ENCODE measurements at places on chromosomes 3 and 15. TPM values are rescaled to one million over a fixed set of nuclear protein-coding genes. Genes with fewer than 3 reads are reported as not detected.
A peak's percentile ranks its signal among the peaks of the same experiment; 100 is the strongest.

The TF gene
- polyA plus RNA-seq: not detected

The ANKRD63 gene
- not detected for polyA plus RNA-seq

The CAMKV gene
- polyA plus RNA-seq: not detected

The C2CD4A gene
- polyA plus RNA-seq: not detected

The FOXL2 gene
- not detected for polyA plus RNA-seq

The CHST2 gene
- polyA plus RNA-seq: 6.6 TPM

GRCh38 chr3:93973131-93974126 lies at the start of gene PROS1:
Gene PROS1, minus strand, starts transcription at chr3:93973896. Its CDS starts 147 bp downstream, at chr3:93973749.
- DNase-seq: peak; percentile 22
- H3K27ac ChIP-seq: no peak within 1 kb of the TSS
- no peaks in the 10 kb centered on the region for H3K4me1 ChIP-seq
- H3K4me3 ChIP-seq: peak within 1 kb of the TSS; percentile 66
- H3K36me3 ChIP-seq: no peaks in the 10 kb centered on the region
- H3K27me3 ChIP-seq: no peaks in the 10 kb centered on the region

GRCh38 chr15:98976500-98976899 lies 31.1 kb downstream of the PGPEP1L start:
- H3K4me3 ChIP-seq: no peak overlapping the region
- no peak overlapping the region for H3K27ac ChIP-seq
- no peaks in the 10 kb centered on the region for H3K4me1 ChIP-seq
- no peaks in the 10 kb centered on the region for H3K27me3 ChIP-seq
- no peaks in the 10 kb centered on the region for H3K36me3 ChIP-seq

DNA sequence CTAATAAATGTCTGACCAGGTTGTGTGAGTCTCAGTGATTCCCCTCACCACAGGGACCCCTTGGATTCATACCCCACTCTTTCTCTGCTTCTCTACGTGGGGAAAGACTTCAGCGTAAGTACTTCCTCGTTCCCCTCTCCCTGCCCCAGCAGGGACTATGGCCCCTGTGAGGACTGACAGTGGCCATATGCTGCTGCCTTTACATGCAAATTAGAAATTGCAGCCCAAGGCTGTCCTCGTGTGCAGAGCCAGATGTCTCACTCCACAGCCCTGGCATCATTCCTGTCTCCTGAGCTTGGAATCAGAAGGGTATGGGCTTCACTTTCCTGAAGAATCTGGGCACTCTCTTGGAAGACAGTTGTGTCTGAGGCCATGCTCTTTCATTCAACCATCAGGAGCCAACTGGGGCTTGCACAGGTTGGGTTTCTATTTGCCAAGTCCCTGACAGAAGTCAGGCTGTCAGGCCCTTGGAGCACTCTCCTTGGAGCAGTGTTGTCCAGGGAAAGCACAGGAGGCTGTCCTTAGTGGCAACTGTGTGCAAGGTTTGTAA lies 30.5 kb upstream of the IQCF2 start:
- no peaks in the 10 kb centered on the region for H3K36me3 ChIP-seq
- H3K4me1 ChIP-seq: no peaks in the 10 kb centered on the region
- DNase-seq: no peak
- peaks cover 4% of the 10 kb centered on the region for H3K27me3 ChIP-seq

DNA sequence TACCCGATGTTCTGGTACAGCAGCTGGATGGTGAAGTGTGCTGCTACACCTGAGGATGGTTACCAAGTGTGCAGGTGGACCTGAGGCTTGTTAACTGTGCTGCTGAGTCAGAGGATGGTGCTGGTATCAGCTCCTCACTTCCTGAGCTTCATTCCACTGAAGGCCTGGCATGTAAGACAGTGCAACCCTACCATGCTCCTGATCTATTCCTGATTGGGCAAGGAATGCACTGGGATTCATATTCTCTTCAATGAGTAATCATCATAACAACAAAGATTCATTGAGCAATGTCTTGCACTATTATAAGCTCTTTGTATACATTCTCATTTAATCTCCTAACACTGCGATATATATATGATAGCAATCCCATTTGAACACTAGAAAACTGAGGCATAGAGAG lies 62.9 kb upstream of the THSD4 start:
- DNase-seq: no peak
- H3K27ac ChIP-seq: no peak overlapping the region
- no peaks in the 10 kb centered on the region for H3K27me3 ChIP-seq
- H3K36me3 ChIP-seq: no peaks in the 10 kb centered on the region
- H3K4me3 ChIP-seq: no peak overlapping the region

DNA sequence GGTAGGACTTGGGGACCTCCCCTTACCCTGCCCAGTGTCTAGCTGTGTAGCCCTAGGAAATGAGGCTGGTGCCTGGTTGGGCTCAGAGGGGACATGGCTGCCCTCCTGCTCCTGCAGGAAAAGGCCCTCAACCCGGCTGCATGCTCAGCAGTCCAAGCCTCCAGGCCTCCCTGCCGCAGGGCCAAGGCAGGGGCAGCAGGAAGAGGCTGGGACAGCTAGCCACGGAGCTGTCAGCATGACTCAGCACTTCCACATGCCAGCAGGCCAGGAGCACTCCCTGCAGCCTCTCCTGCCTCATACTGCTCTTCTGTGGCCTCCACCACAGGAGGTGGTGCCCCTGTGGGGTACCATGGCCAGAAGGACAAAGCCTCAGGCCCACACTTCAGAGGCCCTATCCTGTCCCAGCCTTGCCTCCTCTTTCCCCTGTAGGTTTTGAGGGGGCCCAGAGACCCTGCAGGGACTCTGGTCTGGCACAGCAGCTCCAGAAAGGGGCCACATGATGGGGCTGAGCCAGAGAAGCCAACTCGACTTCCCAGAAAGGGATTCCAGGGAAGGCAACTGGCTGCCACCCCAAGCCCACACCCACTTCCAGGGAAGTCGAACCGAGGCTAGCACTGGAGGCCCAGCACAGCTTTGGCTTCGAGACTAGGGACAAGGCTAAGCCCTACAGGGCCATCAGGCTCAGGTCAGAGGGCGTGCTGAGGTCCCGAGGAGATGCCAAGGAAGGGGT lies 19.5 kb downstream of the TKT start:
- H3K27me3 ChIP-seq: no peaks in the 10 kb centered on the region
- H3K4me1 ChIP-seq: no peaks in the 10 kb centered on the region
- DNase-seq: no peak

- no peaks in the 10 kb centered on the region for H3K4me1 ChIP-seq
- H3K36me3 ChIP-seq: no peaks in the 10 kb centered on the region
- H3K27ac ChIP-seq: no peak overlapping the region
- no peak overlapping the region for H3K4me3 ChIP-seq
Measured at GRCh38 chr15:31151301-31152233, 50.0 kb upstream of the TRPM1 start.

DNA sequence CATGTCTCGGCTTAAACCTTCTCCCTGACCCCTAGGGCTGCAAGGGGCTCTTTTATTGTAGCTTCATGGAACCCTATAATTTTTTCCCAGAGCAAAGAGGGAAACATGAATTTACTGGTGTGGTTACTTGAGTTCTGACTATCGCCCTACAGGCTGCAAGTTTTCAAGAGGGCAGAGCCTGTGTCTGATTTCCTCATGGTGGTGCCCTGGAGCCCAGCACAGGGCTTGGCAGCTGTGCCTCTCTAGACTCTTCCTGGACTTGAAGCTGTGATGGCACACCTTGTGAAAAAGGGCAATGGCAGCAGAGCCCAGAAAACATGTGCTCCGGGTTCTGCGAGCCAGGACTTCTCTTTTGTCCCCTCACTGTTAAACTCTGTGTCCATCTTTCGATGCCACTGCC lies 34.2 kb upstream of the TF start:
- no peak overlapping the region for H3K27ac ChIP-seq
- no peak overlapping the region for H3K4me3 ChIP-seq
- H3K36me3 ChIP-seq: no peaks in the 10 kb centered on the region
- H3K27me3 ChIP-seq: no peaks in the 10 kb centered on the region
- H3K4me1 ChIP-seq: no peaks in the 10 kb centered on the region
- DNase-seq: no peak

- H3K27me3 ChIP-seq: no peaks in the 10 kb centered on the region
- H3K36me3 ChIP-seq: no peaks in the 10 kb centered on the region
- DNase-seq: no peak
- H3K27ac ChIP-seq: no peak overlapping the region
Measured at GRCh38 chr3:41525303-41526064, 326.2 kb downstream of the CTNNB1 start.

- H3K36me3 ChIP-seq: no peaks in the 10 kb centered on the region
- DNase-seq: no peak
- H3K4me3 ChIP-seq: no peak overlapping the region
- H3K4me1 ChIP-seq: no peaks in the 10 kb centered on the region
- H3K27me3 ChIP-seq: no peaks in the 10 kb centered on the region
- no peak overlapping the region for H3K27ac ChIP-seq
Measured at GRCh38 chr3:192284443-192285072, 442.8 kb downstream of the FGF12 start.

DNA sequence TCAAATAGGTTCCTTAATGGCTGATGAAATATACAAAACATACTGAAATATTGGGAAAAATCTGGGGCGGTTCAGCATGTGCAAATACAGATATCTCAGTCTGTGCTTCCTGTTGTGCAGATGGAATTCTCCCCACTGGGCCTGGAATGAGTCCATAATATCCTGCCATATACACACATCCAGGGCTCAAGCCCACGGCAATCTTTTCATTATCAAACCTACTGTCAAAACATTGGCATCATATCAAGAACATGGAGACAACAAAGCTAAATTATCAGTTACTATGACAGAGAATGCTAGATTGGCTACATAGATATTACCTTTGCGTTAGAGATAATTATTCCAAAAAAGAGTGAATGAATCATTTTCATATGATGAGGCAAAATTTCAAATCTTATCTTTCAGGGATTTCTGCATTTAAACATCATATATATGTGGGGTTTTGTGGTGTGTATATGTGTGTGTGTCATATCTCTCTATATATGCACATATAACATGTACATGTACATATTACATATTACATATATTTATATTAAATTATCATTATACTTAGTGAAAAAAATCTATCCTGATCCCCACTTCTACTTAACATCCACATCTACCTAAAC lies 713.3 kb downstream of the GBE1 start:
- H3K4me3 ChIP-seq: no peak overlapping the region
- no peaks in the 10 kb centered on the region for H3K4me1 ChIP-seq
- no peaks in the 10 kb centered on the region for H3K36me3 ChIP-seq
- H3K27ac ChIP-seq: no peak overlapping the region
- no peak for DNase-seq
- H3K27me3 ChIP-seq: no peaks in the 10 kb centered on the region

- peaks cover under 1% of the 10 kb centered on the region for H3K4me1 ChIP-seq
- DNase-seq: no peak
- no peaks in the 10 kb centered on the region for H3K36me3 ChIP-seq
- H3K27me3 ChIP-seq: no peaks in the 10 kb centered on the region
- no peak overlapping the region for H3K27ac ChIP-seq
Measured at GRCh38 chr3:14410503-14411165, 8.2 kb downstream of the SLC6A6 start.

DNA sequence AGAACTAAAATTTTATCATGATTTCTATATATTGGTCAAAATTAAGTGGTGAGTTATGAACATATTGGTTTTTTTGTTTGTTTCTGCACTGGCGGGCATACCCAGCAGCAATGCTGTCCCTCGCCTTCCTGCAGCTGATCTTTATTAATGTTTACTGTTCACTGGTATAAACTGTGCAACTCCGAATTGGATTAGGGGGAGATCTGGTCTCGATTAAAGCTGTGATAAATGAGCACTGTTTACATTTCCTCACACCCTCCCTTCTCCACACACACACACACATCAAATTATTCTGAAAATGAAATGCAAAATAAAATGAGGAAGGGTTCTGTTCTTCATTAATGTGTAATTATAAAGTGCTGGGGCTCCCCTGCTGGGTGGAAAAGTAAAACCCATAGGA lies 48.5 kb upstream of the DAZL start:
- no peaks in the 10 kb centered on the region for H3K36me3 ChIP-seq
- DNase-seq: no peak
- H3K4me1 ChIP-seq: no peaks in the 10 kb centered on the region
- no peak overlapping the region for H3K27ac ChIP-seq
- no peak overlapping the region for H3K4me3 ChIP-seq
- peaks cover 4% of the 10 kb centered on the region for H3K27me3 ChIP-seq

Data from naive thymus-derived CD4-positive, alpha-beta T cell (primary cell).